ENCODE measurements at places on chromosomes 16 and 17.

GRCh38 chr17:45436161-45436560 lies 3.5 kb upstream of the ARHGAP27 start:
- DNase-seq, result no peak

- DNase-seq, result no peak
These were observed 114.5 kb upstream of the C17orf78 start for GRCh38 chr17:37261286-37261685.

DNA sequence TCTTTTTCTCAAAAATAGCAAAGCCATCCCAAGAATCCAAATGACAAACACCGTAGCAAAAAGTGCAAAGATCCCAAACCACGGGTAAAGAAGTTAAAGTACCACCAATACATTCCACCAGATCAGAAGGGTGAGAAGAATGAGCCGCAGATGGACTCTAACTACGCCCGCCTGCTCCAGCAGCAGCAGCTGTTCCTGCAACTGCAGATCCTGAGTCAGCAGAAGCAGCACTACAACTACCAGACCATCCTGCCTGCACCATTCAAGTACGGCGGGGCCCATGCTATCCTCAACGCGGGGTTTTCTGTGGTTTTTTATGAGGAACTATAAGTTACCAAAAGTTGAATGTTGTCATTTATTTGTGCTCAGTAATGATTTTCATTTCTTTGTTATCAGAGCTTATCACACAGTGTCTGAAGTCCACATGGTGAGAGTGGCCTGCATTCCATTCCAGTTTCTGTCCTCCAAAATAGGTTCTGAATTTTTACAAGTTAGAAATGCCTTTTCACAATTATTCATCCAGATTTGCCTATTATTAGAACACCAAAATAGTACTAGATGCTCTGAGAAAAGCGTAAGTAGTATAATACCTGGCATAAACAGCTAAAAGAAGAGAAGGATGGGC lies 169.2 kb downstream of the MRTFB start:
- no peak for DNase-seq

GRCh38 chr17:46193151-46193625 lies at the start of gene KANSL1:
TSS of gene KANSL1 (minus strand) at chr17:46193429. CDS start at chr17:46172143, 21,286 bp downstream.
- DNase-seq, result peak; percentile 92

DNA sequence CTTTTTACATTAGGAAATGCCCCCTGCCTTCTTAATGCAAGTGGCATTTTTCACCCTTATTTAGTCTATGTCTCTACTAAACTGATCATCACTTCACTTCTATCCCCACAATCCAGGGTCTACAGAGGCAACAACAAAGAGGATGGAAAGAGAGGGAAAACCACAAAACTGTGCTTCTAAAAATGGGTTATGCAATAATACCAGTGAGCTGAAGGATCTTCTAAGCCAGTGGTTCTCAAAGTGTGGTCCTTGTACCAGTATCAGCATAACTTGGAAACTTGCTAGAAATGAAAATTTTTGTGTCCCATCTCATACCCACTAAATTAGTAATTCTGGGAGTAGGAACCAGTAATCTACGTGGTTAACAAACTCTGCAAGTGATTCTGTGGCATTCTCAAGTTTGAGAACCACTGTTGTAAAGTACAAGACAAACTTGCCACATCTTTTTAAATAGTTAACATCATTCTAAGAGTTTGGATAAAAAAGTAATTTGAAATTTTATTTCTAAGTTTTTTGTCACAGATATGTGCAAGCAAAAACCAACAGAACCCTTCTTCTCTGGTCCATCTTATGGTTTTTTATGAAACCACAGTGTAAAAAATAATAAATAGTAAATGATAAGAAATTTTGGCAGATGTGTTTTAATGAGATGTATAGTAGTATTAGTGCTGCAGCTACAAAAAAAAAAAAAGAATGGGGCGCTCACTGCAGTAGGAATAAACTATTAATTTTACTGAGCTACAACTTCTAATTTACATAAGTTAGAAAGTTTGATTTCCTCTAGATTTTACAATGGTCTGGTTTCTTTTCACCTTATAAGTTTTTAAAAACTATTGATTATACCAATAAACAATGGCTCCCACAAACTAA lies 16.2 kb downstream of the CDC27 start:
- no peak for DNase-seq

DNA sequence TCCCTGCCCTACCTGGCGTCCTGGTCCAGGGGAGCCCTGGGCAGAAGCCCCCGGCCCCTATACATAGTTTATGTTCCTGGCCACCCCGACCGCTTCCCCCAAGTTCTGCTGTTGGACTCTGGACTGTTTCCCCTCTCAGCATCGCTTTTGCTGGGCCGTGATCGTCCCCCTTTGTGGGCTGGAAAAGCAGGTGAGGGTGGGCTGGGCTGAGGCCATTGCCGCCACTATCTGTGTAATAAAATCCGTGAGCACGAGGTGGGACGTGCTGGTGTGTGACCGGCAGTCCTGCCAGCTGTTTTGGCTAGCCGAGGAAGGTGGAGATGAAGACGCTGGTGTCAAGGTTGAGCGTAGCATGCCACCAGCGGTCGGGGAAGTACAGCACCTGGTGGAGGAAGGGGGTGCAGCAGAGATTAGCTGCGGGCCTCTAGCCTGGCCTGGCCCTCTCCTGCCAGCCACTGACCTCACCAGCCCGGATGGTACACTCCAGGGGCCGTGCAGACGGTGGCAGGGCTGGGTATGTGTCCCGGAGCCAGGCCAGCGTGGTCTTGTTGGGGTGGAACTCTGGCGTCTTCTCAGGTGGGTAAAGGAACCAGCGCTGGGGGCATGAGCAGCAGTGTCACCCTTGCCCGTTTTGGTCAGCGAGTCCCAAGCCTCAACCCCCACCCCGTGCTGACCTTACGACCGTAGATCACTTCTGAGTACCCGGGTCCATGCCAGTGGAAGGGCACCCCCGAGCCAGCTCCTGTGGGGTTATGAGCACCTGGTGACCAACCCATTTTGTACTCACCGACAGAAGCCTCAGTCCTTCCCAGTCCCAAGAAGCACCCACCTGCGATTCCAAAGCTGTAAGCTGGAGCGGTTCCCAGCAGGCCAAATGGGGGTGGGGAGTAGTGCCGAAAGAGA lies 1.4 kb downstream of the JMJD8 start:
- DNase-seq, result no peak

DNA sequence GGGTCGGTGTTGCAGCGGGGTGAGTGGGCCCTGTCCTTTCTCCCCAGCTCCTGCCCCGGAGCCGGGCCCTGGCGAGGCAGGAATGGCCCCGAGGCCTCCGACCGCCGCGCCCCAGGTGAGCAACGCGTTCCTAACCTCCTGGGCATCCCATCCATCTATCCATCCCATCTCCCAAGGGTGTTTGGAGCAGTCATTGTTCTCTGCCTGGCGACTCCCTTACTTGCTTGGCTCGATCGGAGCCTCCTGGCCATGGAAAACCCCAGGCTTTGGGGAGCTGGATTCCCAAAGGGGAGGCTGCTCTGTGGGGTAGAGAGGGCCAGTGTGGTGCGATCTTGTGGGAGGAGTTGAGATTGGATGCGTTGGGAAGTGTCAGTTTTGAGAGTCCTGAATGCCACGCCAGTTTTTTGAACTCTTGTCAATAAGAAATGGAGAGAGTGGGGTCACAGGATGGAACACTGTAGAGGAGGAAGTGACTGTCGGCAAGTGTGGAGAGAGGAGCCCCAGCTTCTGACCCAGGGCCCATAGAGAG lies 684 bp downstream of the ZFP90 start:
- peak; percentile 47 for DNase-seq

GRCh38 chr17:64357191-64357981 lies 33.3 kb downstream of the PECAM1 start:
- no peak for DNase-seq

GRCh38 chr16:56773532-56773931 lies 43.6 kb downstream of the NUP93 start:
- no peak for DNase-seq

DNA sequence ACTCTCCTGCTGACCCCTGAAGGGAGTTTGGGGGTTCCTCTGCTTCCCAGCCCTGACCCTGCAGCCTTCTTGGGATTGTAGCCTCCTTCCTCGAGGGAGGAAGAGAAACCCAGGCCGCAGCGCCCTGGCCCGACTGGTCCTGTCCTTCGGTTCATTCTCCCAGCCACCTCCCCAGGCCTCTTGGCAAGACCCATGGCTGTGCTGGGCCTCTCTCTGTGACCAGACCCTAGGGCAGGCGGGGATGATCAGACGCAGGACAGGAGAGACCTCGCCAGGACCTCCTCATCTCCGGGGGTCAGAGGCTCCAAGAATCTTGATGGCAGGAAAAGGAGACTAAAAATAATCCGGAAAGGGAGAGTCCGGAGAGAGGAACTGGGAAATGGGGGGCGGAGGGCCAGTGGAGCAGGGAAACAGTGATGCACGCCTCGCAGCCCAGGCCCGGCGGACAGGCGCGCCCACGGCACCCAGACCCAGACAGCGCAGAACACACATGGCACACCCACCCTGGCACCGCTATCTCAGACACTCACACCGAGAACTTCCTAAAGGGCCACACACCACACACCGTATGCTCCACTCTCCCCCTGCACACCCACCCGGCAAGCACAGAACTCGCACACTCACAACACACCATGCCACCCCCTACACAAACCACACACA lies 1.2 kb downstream of the ARHGEF15 start:
- DNase-seq, result no peak

- no peak for DNase-seq
These were observed 38.7 kb upstream of the NGFR start for GRCh38 chr17:49456183-49456965.

Measured in activated naive CD4-positive, alpha-beta T cell treated with anti-CD3 and anti-CD28 coated beads, Interleukin-2, amount 10 ng/mL, durations not matched to agents 7 days and 5 days (primary cell).